ENCODE measurements at places on chromosomes 3 and 15.

GRCh38 chr3:158842976-158843375 is 41.1 kb downstream of the MFSD1 start:
- no peak for DNase-seq

DNA sequence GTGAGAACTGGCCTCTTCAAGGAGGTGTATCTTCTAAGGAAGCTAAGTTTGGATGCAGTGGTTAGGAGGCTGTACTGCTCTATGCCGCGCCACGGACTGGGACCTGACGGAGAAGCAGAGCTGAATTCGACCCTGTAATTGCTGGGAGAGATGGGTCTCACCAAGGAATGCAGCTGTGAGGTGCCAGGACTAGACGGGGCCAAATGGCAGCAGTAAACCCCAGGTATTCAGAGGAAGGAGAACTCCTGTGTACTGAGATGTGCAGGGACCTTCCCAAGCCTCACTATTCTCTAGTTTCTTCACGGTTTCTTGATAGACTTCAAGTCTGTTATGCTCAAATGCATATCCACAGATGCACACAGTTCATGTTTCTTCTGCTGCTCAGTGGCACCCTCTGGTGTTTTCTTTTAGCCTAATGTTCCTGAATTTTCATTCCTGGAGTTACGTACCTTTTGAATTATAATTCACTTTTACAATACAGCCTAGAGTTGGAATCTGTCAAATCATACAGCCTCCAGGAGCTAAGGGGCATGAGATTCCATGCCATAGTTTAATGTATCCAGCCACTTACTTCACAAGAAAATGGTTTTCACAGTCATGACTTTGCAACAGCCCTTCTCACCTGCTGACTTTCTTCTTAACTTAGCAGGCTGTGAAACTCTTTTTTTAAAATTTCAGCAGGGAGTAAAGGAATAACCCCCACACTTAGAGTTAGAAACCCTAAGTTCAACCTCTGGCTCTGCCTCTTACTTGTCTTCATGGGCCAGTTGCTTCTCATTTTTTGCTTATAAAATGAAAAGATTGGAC is 61.8 kb downstream of the GLDN start:
- peak; percentile 26 for DNase-seq

GRCh38 chr3:133549565-133549964 is 23.9 kb upstream of the CDV3 start:
- no peak for DNase-seq

DNA sequence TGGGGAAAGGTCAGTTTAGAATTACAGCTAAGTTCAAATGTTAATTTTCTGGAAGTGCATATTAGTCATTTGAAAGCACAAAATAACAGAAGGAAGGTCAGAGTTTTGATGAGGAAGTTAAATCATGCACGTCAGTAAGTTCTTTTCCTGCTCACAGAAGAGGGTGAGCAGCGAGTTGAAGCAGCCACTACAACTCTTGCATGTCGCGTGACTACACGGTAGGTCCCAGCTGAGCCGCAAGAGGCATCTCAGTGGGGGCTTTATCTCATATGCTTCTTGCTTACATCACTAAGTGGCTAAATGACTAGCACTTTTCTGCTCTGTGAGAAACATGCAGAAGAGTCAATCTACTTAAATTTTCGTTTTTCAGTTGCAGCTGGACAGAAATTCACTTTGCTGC is 21.3 kb upstream of the SEC62 start:
- no peak for DNase-seq

DNA sequence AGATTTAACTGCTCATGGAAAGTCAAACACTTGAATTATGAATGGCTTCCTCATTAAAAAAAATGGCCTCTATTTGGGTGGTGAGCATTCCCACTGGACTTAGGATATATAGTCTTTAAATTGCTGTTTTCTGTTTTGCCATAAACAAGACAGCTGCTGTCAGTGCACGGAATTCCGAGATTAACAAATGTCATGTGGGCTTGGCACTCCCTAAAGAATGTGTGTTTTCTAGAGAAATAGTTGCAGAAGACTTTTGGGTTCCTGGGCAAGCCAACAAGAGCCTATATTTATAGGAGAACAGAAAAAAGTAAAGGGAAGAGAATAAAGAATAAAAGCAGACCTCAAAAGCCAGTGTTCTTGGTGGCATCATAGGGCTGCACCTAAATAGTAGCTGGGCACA is 13.6 kb upstream of the TFG start:
- no peak for DNase-seq

- no peak for DNase-seq
Observed at GRCh38 chr3:128051459-128051836, 789 bp upstream of the SEC61A1 start.

GRCh38 chr3:142844339-142844977 is 44.4 kb downstream of the PCOLCE2 start:
- DNase-seq, result no peak

DNA sequence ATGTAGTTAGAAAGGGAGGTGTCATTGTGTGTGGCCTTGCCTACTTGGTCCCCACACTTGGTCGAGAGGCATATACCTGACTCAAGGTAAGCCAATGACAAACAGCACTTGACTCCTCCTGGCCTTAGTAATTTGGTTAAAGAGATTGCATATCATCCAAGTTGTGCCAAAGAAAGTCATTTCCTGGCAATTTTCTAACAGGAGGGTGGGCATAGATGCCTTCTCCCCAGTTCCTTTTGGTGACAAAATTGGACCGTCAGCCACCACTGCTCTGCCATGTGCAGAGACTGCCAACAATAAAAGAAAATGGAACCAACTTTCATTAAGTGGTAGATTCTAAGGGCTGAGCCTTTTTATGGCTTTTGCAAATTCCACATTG is 7.9 kb upstream of the LEKR1 start:
- DNase-seq, result no peak

GRCh38 chr15:100211855-100212850 is 129.6 kb downstream of the ADAMTS17 start:
- DNase-seq, result peak; percentile 9

DNA sequence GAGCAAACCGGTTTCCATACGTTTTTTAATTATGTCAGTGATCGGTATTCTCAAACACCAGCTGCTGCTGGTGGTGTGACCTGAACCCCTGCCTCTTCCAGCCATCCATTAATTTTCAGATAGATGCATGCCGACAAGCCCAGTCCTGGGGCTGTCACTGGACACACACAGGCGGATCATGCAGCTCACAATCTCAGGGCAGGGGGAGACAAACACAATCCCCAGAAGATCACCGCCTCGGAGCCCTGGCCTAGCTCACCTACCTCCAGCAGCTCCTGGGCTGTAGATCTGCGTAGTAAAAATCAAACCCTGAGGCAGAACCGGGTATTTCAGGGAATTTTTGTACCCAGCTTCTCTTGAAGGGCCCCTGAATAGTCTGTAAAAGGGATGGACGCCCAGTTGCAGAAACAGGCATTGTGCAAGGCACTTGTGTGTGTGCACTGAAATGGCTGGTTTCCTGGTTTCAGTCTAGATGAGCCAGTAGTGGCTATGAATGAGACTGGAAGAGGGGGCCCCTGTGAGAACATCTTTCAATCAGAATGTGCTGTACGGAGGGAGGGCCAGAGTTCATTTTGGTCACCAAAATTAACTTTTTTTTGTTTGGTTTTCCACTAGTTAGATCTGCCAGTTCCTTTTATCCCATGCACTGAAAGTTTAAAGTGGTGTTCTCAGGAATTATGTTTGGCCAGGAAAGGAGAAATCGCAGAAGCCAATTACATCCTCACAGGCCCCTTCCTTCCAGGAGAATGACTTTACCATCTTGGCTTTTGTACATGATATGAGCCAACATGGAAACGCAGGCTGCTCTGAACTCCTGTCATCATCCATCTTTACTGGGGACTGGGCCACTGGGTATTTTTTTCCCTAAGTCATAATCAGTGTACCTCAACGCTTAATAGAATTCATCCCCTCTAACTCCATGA is 55.0 kb upstream of the RPL32 start:
- no peak for DNase-seq

- no peak for DNase-seq
Observed at GRCh38 chr3:72101494-72101893, 316.5 kb upstream of the PROK2 start.

- no peak for DNase-seq
Observed at GRCh38 chr3:194837457-194838127, 151.9 kb downstream of the FAM43A start.

DNA sequence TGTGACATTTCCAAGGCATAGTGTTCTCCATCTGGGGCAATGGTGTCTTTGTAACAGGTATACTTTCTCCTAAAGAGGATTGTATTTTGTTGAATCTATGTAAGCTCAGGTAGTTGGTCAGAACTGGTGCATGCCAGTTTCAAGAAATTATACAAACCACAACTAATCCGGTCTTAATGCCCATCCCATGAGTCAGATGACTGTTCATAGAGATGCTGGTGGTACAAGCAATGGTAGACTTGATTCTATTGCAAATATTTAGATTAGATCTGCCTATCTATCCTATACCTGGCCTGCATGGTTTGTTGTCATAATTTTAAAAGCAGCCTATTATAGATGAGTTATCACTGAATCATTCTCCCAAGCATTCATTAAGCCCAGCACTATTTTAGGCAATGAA is 43.5 kb downstream of the ATP13A5 start:
- no peak for DNase-seq

DNA sequence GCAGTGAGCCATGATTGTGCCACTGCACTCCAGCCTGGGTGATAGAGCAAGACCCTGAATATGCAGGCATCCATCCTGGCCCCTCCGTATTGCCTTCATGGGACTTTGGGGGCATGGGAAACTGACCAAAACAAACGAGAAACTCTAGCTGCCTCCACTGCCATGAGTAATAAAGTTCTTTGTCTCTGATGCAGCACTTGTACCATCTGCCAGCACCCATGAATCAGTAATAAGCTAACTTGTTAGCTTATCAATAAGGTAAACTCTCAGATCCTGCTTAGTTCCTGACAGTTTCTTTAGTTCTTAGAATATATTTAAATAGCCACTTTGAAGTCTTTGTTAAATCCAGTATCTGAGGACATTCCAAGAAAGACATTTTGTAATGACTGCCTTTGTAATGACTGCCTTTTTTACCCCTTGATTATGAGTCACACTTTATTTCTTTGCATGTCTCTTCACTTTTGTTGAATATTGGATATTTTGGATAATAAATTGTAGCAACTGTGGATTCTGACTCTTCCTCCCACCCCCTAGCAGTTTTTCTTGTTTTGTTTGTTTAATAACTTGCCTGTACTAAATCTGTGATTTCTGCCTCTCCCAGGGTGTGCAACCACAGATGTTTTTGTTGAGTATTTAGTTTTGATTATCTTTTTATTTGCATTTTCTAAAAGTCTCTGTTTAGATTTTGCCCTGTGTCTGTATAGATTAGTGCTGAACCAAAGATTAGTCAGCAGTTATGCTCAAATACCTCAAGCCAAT is 136.9 kb downstream of the HCN4 start:
- peak; percentile 22 for DNase-seq

DNA sequence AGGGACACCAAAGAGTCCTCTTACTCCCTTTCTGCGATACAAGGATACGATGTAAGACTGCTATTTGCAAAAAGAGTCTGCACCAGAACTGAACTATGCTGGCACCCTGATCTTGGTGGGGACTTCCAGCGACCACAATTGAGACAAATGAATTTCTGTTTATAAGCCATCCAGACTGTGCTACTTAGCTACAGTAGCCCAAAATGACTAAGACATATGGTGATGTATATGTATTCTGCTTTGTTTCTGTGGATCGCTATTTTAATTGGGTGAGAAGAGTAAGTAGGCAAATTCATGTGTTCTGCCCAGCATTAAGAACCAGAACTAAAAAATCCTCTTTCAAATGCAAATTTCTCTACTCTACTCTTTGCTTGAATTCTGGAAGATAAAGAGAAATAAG is 720.9 kb downstream of the DIPK2A start:
- no peak for DNase-seq

GRCh38 chr3:63026722-63027121 is 151.5 kb upstream of the CADPS start:
- no peak for DNase-seq

Data from astrocyte of the cerebellum (primary cell).